ENCODE measurements at places on chromosomes 6 and 20.

DNA sequence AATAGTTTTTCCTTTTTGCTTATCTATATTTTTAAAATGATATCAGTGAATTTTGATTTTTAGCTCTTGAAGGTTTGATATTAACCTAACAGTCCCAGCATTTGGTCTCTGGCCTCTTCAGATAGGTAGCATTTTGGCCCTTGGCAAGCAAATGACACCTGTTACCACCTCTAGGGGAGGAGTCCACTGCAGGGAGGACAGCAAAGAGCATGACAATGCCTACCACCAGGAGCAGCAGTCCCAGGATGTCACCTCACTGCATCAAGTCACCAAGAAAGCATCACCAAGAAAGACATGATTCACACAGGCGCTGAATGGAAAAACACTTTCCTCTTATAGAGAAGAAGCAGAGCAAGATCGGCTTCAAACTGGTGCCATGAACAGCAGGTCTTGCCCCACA lies 224.3 kb downstream of the UBE3D start:
- DNase-seq = no peak
- H3K36me3 ChIP-seq = no peaks in the 10 kb centered on the region
- H3K4me3 ChIP-seq = no peak overlapping the region
- H3K27ac ChIP-seq = no peak overlapping the region

GRCh38 chr6:57317060-57317943 lies at the start of gene PRIM2:
TSS of gene PRIM2 (plus strand) at chr6:57317630. CDS start at chr6:57318446, 816 bp downstream.
- peaks cover 6% of the 10 kb centered on the region for H3K4me1 ChIP-seq
- no peaks in the 10 kb centered on the region for H3K27me3 ChIP-seq
- H3K27ac ChIP-seq = no peak within 1 kb of the TSS
- peak; percentile 87 for DNase-seq
- peaks cover 22% of the 10 kb centered on the region for H3K36me3 ChIP-seq

DNA sequence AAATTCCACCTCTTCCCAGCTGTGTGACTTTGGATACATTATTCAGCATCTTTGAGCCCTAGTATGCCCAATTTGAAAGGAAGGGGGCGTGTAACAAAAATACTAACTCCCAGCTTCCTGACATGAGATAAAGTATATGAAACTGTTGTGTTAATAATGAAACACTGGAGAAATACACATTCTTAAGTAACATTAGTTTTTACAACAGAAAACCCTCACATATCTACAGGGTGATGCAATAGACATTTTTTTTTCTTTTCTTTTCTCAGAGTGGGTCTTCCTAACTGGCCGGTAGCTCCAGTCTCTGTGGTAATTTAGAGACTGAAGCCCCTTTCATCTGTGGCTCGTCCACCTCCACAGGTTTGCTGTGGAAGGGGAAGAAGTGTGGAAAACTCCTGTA lies 79.5 kb downstream of the CD83 start:
- peaks cover 4% of the 10 kb centered on the region for H3K27me3 ChIP-seq
- H3K27ac ChIP-seq = no peak overlapping the region

- peaks cover 3% of the 10 kb centered on the region for H3K36me3 ChIP-seq
- H3K4me3 ChIP-seq = no peak overlapping the region
- H3K27me3 ChIP-seq = no peaks in the 10 kb centered on the region
- H3K4me1 ChIP-seq = peaks cover 34% of the 10 kb centered on the region
- peak overlapping the region; percentile 91 for H3K27ac ChIP-seq
- DNase-seq = peak; percentile 80
These were observed 24.5 kb downstream of the OVOL2 start for GRCh38 chr20:18032977-18033892.

- no peaks in the 10 kb centered on the region for H3K4me1 ChIP-seq
- peak; percentile 29 for DNase-seq
- no peak overlapping the region for H3K4me3 ChIP-seq
- H3K27me3 ChIP-seq = peaks cover 6% of the 10 kb centered on the region
- H3K27ac ChIP-seq = no peak overlapping the region
- no peaks in the 10 kb centered on the region for H3K36me3 ChIP-seq
These were observed 128.9 kb upstream of the PMEPA1 start for GRCh38 chr20:57838670-57839151.

GRCh38 chr6:167707686-167708500 lies 118.8 kb upstream of the AFDN start:
- H3K4me1 ChIP-seq = peaks cover 17% of the 10 kb centered on the region
- H3K27me3 ChIP-seq = no peaks in the 10 kb centered on the region
- H3K36me3 ChIP-seq = no peaks in the 10 kb centered on the region

DNA sequence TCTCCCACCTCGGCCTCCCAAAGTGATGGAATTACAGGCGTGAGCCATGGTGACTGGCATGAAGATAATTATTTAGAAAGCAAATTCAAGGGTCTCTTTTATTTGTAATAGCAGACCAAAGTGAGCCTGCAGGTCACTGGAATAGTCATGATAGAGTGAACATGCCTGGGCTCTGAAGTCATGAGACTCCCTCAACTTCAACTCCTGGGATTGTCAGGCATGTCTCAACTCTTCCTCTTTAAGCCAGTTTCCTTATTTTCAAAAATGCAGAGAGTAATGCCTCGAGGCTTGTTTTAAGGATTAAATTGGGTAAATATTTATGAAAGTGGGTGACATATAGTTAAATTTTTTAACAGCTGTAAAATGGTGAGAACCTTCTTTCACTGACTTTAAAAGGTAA lies 22.7 kb upstream of the HECA start:
- H3K36me3 ChIP-seq = no peaks in the 10 kb centered on the region
- H3K27ac ChIP-seq = no peak overlapping the region
- no peaks in the 10 kb centered on the region for H3K27me3 ChIP-seq
- no peak overlapping the region for H3K4me3 ChIP-seq

DNA sequence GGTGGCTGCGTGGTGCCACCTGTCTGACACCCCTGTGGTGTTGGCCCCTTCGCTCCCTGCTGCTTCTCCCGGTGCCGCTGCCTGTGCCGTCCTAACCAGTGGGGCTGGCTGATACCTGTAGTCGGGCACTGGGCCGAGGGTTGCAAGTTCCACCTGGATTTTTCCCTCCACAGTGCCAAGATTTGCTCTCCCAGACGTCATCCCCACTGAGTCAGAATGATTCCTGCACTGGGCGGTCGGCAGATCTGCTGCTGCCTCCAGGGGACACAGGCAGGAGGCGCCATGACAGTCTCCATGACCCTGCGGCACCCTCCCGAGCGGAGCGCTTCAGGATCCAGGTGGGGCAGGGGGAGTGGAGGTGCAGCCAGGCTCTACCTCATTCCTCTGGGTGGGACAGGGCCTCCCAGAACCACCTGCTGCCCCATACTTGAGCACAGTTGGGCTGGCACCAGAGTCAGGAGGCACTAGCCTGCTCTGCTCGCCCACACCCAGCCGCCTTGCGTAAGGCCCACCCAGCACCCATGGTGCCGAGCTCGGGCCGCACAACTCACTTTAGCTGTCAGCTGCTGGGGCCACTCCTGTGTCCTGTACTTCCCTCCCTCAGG lies 60.2 kb downstream of the TCP11 start:
- H3K4me1 ChIP-seq = no peaks in the 10 kb centered on the region
- H3K36me3 ChIP-seq = peaks cover 90% of the 10 kb centered on the region
- no peak overlapping the region for H3K27ac ChIP-seq
- no peak overlapping the region for H3K4me3 ChIP-seq
- DNase-seq = no peak

- no peaks in the 10 kb centered on the region for H3K27me3 ChIP-seq
- H3K4me3 ChIP-seq = no peak overlapping the region
- DNase-seq = no peak
These were observed 101.0 kb upstream of the VSTM2L start for GRCh38 chr20:37801921-37802320.

- H3K27me3 ChIP-seq = no peaks in the 10 kb centered on the region
- no peaks in the 10 kb centered on the region for H3K36me3 ChIP-seq
- no peak overlapping the region for H3K4me3 ChIP-seq
These were observed 56.2 kb downstream of the TPBG start for GRCh38 chr6:82419859-82420258.

- H3K4me1 ChIP-seq = peaks cover 4% of the 10 kb centered on the region
- no peak overlapping the region for H3K4me3 ChIP-seq
- DNase-seq = no peak
- H3K27me3 ChIP-seq = no peaks in the 10 kb centered on the region
These were observed 91.0 kb downstream of the TMEM170B start for GRCh38 chr6:11628562-11628961.

GRCh38 chr6:36924778-36925374 lies 29.7 kb upstream of the PI16 start:
- no peaks in the 10 kb centered on the region for H3K4me1 ChIP-seq
- H3K36me3 ChIP-seq = peaks cover 38% of the 10 kb centered on the region
- no peak for DNase-seq
- no peaks in the 10 kb centered on the region for H3K27me3 ChIP-seq
- H3K4me3 ChIP-seq = no peak overlapping the region

DNA sequence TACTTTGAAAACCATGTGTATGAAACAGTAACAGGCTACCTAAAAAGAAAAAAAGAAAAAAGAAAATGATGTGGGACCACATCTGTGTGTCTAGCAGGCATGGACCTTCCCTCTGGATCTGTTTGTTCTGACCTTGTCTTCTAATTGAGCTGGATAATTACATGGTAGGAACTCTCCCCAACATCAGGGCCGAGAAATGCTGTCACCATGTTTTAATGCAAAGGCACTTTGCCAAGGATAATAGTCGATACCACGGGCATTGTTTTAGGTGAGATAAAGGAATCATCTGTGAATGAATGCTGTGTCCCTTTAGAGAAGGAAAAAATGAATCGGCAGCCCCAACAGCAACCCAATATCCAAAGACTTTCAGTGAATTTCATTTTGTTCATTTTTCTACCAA lies 149.1 kb downstream of the ZDHHC14 start:
- DNase-seq = no peak
- H3K27ac ChIP-seq = peak overlapping the region; percentile 89
- H3K4me3 ChIP-seq = no peak overlapping the region
- no peaks in the 10 kb centered on the region for H3K27me3 ChIP-seq
- no peaks in the 10 kb centered on the region for H3K36me3 ChIP-seq
- peaks cover 48% of the 10 kb centered on the region for H3K4me1 ChIP-seq

DNA sequence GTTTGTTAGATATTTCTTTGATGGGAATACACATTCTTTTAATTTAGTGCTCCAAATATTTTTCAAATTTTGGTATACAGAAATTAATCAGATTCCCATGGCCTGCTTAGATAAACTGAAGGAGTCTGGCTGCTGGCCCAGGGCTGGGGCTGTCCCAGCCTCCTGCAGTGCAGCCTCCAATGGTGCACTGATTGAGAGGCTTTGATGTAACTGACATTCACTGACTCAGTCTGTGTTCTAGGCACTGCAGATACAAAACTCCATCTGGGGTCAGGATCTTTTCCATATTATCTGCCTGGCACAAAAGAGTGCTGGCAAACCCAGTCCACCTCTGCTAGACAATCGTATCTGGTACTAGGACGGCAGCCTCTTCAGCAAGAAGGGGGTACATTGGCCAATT lies 64.8 kb downstream of the GRIK2 start:
- no peak overlapping the region for H3K27ac ChIP-seq
- no peaks in the 10 kb centered on the region for H3K4me1 ChIP-seq
- no peaks in the 10 kb centered on the region for H3K36me3 ChIP-seq
- no peaks in the 10 kb centered on the region for H3K27me3 ChIP-seq

DNA sequence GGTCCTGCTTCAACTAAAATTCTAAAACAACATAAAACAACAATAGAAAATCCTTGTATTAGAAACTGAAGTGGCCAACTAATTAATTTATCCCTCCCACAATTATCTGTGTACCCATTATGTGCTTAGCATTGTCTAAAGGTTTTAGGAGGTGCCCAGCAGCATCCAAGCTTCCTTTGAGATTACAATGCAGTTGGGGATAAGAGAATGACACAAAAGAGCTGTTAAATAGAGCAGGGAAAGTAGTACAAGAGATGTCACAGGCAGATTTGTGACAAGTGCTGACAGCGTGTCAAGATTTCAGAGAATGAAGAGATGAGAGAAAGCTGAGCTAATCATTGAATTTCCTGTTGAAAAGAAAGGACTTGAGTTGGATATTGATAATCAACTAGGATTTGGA lies 204.8 kb downstream of the OTOR start:
- no peaks in the 10 kb centered on the region for H3K36me3 ChIP-seq
- no peak overlapping the region for H3K4me3 ChIP-seq
- no peak for DNase-seq
- H3K4me1 ChIP-seq = no peaks in the 10 kb centered on the region
- H3K27me3 ChIP-seq = no peaks in the 10 kb centered on the region
- no peak overlapping the region for H3K27ac ChIP-seq

DNA sequence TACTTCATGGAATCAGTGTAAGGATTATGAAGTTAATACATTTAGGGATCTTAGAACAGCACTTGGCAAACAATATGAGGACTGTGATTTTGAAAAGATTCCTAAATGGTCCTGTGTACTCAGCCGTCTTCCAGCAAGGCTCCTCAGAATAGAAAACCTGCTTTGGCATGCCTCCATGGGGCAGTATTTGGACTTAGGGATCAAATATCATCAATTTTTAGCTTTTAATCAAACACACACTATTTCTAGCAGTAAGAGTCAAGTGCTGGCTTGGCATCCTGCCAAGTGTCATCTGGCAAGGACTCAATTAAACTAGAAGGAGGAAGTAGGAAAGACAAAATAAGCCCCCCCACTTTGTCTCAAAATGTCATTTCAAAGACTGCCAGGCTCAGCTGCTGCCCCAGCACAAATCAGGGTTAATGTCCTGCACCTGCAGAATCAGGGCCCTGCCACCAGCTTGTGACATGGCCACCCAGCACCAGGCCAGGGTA lies 40.8 kb downstream of the IYD start:
- DNase-seq = no peak
- H3K27ac ChIP-seq = no peak overlapping the region
- peaks cover 5% of the 10 kb centered on the region for H3K4me1 ChIP-seq
- H3K36me3 ChIP-seq = no peaks in the 10 kb centered on the region

DNA sequence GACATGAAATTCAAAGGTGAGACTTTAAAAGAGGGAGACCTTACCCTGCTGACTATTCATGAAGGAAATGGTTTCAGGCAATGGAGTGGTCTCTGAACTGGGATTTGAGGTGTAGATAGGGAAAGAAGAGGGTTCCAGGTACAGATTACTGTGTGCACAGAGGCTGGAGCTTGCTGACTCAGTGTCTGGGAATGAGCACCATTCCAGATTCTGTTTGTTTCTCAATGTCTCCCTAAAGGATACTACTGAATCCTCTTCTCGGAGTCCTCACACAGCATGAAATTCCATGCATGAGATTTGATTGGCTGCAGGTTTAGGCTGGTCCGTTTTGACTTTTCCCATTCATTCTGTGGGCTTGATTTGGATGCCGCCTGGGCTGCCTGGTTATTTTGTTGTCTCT lies 49.0 kb downstream of the PPP1R14C start:
- no peak for DNase-seq
- H3K27ac ChIP-seq = no peak overlapping the region
- H3K4me3 ChIP-seq = no peak overlapping the region
- no peaks in the 10 kb centered on the region for H3K36me3 ChIP-seq
- H3K4me1 ChIP-seq = peaks cover 18% of the 10 kb centered on the region

GRCh38 chr20:49747707-49748524 lies 34.2 kb upstream of the B4GALT5 start:
- H3K27ac ChIP-seq = no peak overlapping the region
- H3K4me3 ChIP-seq = no peak overlapping the region
- peak; percentile 51 for DNase-seq
- no peaks in the 10 kb centered on the region for H3K36me3 ChIP-seq

DNA sequence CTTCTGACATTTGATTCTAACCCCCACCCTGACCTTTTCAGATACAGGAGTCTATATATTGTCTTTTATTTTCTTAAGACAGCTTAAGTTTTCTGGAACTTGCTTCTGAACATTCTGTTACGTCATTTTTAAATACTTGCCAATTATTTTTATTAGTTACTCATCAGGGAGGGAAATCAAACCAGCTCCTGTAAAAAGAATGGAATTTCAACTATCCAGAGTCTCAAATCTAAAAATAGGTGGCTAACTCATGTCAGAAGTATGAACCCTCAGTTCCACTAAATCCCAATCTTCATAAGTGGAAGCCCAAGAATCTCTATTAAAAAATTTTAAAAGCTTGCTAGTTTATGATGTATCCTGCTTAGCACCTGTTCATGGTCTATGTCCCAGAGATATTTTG lies 900.0 kb downstream of the KIF16B start:
- H3K4me1 ChIP-seq = no peaks in the 10 kb centered on the region
- no peak overlapping the region for H3K4me3 ChIP-seq
- no peak for DNase-seq
- H3K27ac ChIP-seq = no peak overlapping the region

Measured in large intestine (tissue), 12 donors.